A172 (cell line): ENCODE measurements at places on chromosomes 2 and 18. TPM values are rescaled to one million over a fixed set of nuclear protein-coding genes. Genes with fewer than 3 reads are reported as not detected.

The GYPC gene
- total RNA-seq: 44.7 and 59.0 TPM in 2 replicates

DNA sequence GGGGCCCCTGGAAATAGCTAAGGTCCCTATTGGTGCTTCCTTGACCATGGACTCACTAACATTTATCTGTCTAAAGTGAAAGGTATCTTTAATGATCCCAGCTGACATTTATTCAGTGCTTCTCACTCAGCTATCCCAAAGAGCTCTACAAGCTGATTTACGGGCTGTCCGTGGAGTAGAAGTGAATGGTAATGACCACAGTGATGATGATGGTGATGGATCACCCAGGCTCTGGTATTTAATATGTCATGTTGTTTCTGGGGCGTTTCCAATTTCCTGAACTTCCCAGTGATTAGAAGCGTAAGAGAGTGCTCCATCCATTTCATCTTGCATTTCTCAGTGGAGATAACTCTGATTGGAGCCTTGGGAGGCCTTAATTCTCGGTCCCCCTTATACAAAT is 304.3 kb downstream of the HRH4 start:
- DNase-seq: no peak

The SP9 gene
- total RNA-seq: 0.74 TPM in 1 of 2 replicates, not detected in the other

The TIMM21 gene
- total RNA-seq: 39.6 and 39.7 TPM in 2 replicates

DNA sequence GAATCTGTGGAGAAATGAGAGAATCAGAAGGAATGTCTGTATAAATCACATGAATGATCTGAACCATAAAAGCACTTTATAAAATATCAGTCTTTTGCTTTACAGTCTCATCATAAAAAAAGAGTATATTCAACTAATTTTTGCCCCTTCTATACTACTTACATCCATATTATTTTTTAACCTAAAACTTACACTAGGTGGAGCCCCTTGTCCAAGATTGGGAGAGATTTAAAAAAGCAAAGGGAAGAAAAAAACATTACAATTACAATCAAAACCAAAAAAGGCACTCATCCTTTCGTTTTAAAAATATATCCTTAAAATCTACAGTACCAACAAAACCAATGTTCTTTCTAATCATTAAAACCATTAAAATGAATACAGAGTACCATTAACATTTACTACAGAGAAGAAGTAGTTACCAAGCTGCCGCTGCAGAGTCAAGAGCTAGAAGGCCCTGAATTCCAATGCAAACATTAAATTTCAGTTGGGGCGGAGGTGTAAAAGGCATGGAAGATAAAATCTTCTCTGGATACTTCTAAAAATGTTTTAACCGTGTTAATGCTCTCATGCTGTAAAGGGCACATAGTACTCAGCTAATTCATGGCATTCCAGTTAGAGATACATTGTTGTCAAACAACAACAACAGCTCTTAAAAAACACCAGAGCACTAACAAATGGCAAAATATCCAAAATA is 56.7 kb upstream of the EPB41L3 start:
- DNase-seq: no peak

The DTNA gene
- total RNA-seq: 18.8 and 20.9 TPM in 2 replicates

DNA sequence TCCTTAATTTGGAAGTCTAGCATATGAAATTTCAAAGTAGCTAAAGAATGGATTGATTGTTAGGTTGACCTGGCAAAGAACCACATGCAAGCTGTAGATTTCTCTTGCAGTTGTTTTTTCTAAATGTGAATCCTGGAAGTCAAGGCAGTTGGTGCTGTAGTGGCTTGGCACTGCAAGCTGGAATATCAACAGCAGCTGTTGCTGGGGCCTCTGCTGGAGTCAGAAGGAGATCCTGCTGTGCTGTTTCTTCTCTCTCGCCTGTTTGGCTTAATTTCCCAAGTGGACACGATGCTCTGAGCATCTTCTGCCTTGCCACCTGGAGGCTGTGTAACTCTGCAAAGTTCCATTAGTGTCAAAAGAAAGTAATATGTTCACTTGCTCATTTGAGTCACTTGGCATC is 12.6 kb downstream of the PIK3C3 start:
- DNase-seq: no peak

The DHRS9 gene
- not detected in 2 replicates for total RNA-seq

GRCh38 chr2:101435001-101435862 is 39.7 kb downstream of the RFX8 start:
- DNase-seq: no peak

GRCh38 chr2:85765081-85765731 is 11.4 kb downstream of the ATOH8 start:
- DNase-seq: peak; percentile 61

GRCh38 chr2:11071211-11071610 is 84.1 kb upstream of the SLC66A3 start:
- DNase-seq: peak; percentile 15

GRCh38 chr18:2510416-2510815 is 60.9 kb downstream of the METTL4 start:
- no peak for DNase-seq
